ENCODE measurements at places on chromosomes 6 and 20.

DNA sequence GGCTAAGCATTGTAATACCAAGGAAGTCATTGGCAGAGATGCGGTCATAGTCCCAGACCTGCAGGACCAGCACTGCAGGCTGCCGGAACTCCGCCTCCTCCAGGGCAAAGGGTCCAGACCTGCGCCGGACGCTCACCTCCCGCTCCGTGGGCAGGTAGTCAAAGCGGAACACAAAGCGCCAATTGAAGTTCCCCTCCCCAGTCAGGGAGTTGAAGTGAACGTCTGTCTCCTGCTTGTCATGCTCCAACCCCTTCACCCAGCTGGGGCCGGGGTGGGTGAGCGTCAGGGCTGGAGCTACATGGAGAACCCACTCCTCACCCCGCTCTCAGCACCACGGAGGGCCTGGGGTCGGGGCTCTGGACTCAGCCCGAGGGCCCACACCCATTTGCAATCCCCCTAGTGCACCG, 18.2 kb downstream of the ERGIC3 start:
- no peak for DNase-seq

- DNase-seq, result no peak
These were observed 89.6 kb downstream of the BMP7 start for GRCh38 chr20:57176842-57177241.

DNA sequence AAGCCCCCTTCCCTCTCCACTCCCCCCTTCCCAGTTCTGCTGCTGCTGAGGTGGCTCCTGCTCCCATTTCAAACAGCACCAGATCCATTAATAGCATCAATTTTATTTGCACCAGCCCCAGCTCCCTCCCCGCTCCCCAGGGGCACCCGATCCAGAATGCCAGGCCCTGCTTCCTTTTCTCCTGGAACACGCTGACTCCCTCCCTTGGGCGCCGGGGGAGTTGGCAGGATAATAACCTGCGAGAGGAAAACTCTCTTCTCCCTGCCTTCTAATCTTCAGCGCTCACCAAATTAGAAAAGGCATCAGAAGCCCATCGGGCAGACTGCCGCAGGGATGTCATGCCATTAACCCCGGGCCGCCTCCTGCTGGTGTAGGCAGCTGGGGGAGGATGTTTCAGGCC, 77.8 kb downstream of the NCR2 start:
- DNase-seq, result no peak

DNA sequence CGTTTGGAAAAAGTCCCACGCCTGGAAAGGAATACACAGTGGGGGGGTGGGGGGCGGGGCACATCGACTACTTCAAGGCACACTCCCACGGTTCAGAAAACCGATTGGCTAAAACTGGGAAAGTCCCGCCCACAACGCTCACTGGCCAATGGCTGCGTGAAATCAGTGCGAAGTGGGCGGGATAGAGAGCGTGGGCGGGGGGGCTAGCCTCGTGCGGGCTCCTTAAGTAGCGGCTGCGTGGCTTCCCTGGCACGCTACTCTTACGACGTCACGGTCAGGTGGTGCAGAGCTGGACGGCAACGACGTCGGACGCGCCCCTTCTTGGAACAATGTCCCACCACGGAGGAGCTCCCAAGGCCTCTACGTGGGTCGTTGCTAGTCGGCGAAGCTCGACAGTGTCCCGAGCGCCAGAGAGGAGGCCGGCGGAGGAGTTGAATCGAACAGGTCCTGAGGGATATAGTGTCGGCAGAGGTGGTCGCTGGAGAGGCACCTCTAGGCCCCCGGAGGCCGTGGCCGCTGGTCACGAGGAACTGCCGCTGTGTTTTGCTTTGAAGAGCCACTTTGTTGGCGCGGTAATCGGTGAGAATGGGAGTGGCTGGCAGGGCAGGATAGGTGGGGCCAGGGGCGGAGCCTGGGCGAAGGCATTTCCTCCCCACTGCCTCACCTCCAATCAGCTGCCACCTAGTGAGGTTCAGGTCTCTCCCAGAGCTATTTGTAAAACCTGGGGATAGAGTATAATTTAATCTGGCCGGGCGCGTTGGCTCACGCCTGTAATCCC, at the start of gene DDX43:
Gene DDX43 (plus strand): TSS at position 252 of the 778 bp plus-strand sequence. CDS start 78 bp downstream, at position 330.
- peak; percentile 9 for DNase-seq

DNA sequence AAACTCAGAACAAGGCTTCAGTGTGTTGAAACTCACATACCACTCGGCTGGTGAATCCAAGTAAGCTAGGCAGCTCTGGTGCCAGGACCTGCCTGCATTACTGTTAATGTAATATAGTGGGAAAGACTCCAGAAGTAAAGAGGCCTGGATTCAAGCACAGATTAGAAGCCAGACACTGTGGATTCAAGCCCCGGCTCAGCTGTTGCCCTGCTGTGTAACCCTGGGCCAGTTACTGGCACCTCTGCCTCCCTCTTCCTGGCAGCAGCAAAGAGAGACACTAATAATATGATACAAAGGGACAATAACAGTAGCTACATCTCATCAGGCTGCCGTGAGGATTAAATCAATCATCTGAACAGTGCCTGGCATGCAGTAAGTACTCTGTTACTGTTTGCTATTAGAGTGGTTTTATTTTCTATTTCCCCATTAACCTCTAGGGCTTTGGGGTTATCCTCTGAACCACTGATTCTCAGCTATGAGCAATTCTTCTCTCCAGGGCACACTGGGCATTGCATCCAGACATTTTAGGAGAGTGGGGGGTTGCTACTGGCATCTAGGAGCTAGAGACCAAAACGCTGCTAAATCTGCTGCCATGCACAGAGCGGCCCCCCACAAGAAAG, 92.9 kb downstream of the ZMYND8 start:
- no peak for DNase-seq

Data from activated CD4-positive, alpha-beta T cell treated with anti-CD3 and anti-CD28 coated beads, Interleukin-2, amount 50 U/mL, for 4 hours (primary cell).